Astrocyte of the cerebellum (primary cell): ENCODE measurements at places on chromosomes 1 and 21.

DNA sequence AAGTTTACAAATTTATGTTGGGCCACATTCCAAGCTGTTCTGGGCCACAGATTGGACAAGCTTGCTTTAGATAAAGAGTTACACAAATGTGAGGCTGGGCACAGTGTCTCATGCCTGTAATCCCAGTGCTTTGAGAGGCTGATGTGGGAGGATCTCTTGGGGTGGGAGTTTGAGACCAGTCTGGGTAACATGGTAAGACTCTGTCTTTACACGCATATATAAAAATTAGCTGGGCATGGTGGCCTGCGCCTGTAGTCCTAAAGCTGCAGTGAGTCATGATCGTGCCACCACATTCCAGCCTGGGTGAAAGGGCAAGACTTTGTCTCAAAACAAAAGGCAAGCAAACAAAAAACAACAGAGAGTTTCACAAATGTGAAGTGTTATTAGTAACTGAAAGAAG is 5.9 kb upstream of the VCAM1 start:
- DNase-seq: no peak

DNA sequence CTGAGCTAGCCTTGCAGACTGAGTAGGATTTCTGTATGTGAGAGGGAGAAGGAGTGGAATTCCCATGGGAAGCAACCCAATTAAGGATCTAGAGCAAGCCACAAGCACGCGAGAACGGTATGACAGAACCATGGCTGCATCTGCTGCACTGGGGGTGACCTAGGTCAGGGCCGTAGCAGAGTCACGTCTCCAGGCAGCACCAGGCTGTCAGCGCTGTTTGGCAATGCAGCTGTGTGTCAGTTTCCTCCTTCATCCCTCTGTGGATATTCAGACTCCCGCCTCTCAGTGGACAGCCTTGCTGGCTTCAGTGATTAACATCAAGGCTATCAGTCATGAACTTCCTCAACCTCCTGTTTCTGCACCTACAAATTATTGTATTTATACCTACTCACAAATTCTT is 118.1 kb upstream of the PPP2R5A start:
- no peak for DNase-seq

GRCh38 chr21:42466700-42467099 is 29.3 kb downstream of the RSPH1 start:
- DNase-seq: no peak

GRCh38 chr1:3337798-3338724 is 116.4 kb upstream of the ARHGEF16 start:
- DNase-seq: no peak

DNA sequence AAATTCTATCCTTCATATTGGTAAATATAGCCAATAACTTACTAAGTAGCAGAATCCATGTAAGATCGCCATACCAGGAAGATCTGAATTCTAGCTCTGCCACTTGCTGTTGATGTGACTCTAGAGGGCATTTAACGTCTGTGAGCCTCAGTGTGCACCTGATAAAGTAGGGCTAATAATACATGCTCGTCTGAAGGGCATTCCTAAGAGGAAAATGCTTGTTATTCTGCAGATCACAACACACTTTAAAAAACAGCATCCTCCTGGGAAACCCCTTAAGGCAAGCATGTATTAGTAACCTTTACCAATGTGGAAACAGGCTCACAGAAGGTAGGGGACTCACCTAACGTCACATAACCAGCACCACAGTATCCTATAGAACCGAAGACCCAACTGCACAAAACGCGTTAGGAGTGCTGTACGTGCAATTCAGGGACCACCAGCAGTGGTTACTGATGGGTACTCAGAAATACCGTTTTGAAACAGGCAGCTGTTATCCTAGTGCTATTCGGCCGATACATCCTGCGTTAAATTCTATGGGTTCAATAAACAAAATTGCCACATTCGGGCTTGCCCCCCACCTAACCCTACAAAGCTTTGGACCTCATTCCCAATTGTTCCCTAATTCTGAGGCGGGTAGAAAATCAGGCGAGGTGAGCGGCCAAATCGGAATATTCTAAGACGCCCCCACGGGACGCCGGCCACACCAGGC is 758 bp downstream of the DEPDC1 start:
- no peak for DNase-seq
